Activated naive CD4-positive, alpha-beta T cell treated with anti-CD3 and anti-CD28 coated beads, Interleukin-2, amount 10 ng/mL, durations not matched to agents 7 days and 5 days (primary cell): ENCODE measurements at places on chromosomes 2 and 18.
A peak's percentile ranks its signal among the peaks of the same experiment; 100 is the strongest.

GRCh38 chr2:28704621-28705020 is 47.0 kb upstream of the PPP1CB start:
- DNase-seq = no peak

GRCh38 chr2:177397481-177398289 is 5.1 kb downstream of the AGPS start:
- no peak for DNase-seq

- DNase-seq = no peak
Measured at GRCh38 chr18:13240060-13240725, 21.6 kb downstream of the LDLRAD4 start.

- no peak for DNase-seq
Measured at GRCh38 chr2:57432528-57432927, 614.1 kb upstream of the VRK2 start.

GRCh38 chr2:214557884-214558283 is 147.0 kb downstream of the VWC2L start:
- no peak for DNase-seq

GRCh38 chr18:11005528-11005927 is 143.8 kb downstream of the PIEZO2 start:
- no peak for DNase-seq

GRCh38 chr2:97992836-97993825 is 2.6 kb downstream of the TMEM131 start:
- no peak for DNase-seq

- no peak for DNase-seq
Measured at GRCh38 chr2:75311993-75312392, 112.7 kb upstream of the TACR1 start.

DNA sequence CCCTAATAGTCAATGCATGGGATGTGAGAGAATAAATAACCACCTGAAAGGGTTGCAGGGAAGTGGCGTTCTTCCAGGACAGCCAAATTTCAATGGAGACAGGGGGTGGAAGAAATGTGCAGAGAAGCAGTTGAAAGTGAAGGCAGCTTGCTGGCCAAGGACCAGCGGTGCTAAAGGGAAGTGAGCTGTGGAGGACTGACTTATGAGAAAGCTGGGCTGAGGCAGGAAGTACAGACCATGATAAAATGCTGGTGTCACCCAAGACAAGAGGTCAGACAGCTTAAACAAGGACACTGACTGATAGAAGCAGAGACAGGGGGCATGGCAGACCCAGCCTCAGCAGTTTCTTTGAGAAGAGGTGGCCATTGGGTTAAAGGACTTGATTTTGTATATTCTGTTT is 106.7 kb downstream of the DTNB start:
- no peak for DNase-seq

DNA sequence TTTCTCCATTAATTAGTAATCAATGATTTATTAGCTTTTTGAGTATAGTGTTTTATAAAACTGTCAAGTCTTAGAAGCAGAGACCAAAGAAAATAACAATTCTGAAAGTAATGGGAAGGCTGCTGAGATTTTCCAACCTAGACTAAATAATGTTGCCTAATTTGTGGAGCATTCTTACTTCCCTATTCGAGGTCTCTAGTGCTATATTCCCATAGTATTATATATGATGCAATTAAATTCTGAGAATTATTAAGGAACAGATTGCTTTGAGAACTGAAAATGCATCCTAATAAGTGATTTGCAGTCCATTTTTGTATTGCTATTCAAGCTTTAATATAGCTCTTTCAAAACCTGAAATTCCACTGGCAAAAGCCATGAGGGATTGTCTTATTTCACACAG is 27.7 kb upstream of the DOCK10 start:
- DNase-seq = no peak

GRCh38 chr2:211176514-211177141 is 620.2 kb downstream of the CPS1 start:
- no peak for DNase-seq

DNA sequence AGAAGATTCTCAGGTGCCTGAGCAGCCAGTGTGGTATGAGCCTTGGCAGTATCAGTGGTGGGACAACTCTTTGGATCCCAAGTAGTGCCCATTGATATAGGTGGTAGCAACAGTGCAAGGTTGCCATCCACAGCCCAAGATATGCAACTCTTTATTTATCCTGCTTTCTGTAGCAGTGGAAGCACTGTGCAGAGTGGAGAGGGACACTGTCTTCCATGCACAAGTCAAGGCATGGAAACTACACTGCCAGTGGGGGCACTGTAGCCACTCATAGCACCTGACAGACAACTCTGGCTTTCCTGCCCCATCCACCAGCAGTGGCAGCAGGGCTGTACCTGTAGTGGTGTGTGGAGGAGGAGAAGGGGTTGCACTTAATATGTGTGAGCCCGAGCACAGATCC is 409.6 kb upstream of the TMEFF2 start:
- no peak for DNase-seq

GRCh38 chr2:1804865-1805264 is 60.5 kb upstream of the PXDN start:
- no peak for DNase-seq

DNA sequence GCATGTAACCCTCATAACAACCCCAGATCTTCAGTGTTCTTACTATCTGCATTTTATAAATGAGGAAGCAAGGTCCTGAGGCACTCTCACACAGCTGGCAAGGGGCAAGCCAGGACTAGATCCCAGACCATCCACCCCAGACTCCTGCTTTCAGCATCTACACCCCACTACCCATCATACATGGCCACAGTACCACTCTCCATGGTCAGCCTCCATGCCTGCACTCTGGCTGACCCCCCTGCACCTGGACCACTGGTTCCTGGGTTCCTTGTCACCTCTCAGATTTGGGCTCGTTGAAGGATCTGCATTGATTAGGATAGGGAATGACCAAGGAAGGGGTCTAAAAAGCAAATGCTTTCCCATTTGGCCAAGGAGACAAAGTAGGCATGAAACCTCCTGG is 36.0 kb upstream of the TEX51 start:
- DNase-seq = no peak

DNA sequence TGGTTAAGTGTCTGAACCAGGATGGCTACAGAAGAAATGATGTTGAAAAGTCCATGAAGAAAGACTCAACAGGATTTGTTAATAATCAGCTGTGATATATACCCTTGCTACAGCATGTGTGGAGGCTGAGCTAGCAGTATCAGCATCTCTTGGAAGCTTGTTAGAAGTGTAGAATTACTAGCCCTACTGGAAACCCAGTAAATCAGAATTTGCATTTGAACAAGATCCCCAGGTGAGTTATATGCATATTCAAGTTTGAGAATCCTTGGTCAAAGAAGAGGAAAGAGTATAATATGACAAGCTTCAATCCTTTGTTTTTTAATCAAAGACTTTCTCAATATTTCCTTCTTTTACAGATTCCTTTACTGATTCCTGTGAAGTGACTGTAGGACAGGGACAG is 109.0 kb upstream of the KCNJ3 start:
- DNase-seq = no peak

DNA sequence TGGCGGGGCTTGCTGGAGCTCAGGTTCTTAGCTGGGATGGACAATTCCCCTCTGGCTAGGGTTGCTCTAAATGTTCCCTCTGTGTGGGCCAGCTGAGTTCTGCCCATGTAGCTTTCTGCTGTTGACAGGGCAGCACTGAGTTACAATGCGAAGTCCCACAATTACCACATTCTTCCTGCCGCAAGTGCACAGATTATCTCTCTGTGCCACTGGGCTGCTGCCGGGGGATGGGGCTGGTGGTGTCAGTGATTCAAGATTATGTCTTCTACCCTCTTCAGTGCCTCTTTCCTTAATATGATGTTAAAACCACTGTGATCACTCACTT is 708.1 kb downstream of the SLC4A3 start:
- DNase-seq = no peak

GRCh38 chr2:14831458-14831857 is 198.9 kb downstream of the LRATD1 start:
- DNase-seq = no peak

DNA sequence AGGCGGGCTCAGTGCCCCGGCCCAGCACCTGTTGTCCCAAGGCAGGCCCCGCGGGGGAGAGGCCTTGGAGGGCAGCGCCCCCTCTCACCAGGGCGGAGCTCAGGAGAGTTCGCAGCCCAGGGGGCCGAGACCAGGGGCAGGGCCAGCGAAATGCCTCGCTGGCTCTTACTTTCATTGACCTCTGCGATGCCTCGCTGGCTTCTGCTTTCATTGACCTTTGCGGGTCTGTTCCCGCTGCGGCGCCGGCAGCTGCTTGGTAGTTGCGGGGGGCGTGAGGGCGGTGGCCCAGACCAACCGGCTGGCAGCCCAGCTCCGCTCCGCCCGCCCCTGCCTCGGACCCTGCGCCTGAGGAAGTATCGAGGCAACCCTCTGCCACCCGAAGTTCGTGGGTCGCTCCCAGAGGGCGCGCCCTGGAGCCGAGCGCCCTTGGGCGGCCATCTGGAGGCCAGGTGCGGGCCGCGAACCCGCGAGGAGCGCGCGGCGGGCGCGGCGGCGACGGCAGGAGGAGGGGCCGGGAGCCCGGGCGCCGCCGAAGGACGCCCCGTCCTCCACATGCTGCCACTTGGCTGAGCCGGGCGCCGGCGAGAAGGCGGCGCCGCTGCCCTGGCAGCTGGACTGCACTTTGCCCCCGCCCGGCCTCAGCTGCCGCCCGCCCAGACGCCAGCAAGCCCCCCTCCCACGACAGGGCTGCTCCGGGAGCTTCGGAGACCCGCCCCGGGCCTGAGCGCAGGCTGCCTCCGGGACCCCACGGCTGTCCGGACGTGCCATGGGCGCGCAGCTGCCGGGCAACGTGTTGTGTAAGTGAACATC is 118.0 kb upstream of the MSTN start:
- DNase-seq = peak; percentile 26

GRCh38 chr2:159521272-159521671 is 95.1 kb downstream of the BAZ2B start:
- DNase-seq = no peak

- DNase-seq = no peak
Measured at GRCh38 chr2:227404585-227405271, 17.0 kb upstream of the SCYGR1 start.

- no peak for DNase-seq
Measured at GRCh38 chr18:10400534-10401307, 53.7 kb upstream of the APCDD1 start.

GRCh38 chr2:120620025-120620793 is 115.5 kb upstream of the GLI2 start:
- no peak for DNase-seq

- no peak for DNase-seq
Measured at GRCh38 chr2:27705851-27706622, 42.3 kb downstream of the SLC4A1AP start.

GRCh38 chr2:202406445-202406978 is 30.4 kb downstream of the BMPR2 start:
- DNase-seq = no peak

- DNase-seq = peak; percentile 54
Measured at GRCh38 chr2:229715895-229716507, 1.6 kb upstream of the DNER start.

DNA sequence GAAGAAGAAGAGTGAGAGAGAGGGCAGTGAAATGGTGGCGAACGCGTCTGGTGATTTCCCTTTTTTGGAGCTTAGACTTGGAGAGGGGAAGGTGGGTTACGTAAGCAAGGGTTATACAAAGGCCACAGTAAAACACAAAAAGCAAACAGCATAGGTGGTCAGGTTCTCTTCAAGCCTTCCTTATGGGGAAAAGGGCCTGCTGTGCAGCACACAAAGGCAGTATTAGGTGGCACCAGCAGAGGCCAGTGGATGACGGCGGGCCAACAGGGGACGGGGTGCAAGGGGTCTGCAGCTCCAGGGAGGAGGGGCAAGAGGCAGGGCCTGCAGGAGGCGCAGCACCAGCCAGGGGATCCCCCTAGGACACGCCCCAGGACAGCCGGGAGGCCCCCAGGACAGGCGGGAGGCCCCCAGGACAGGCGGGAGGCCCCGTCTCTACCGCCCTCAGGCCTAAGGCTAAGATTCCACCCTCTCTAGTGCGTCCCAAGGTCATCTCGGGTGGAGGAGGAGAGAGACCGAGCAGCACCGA is 32.6 kb upstream of the NPC1 start:
- DNase-seq = no peak
